Coronary artery (tissue), 2 donors: ENCODE measurements at places on chromosomes 1 and 21.

- DNase-seq: no peak
These were observed 67.7 kb downstream of the MPZL1 start for GRCh38 chr1:167789501-167789900.

GRCh38 chr1:57065442-57065841 lies 99.6 kb upstream of the C8B start:
- DNase-seq: no peak

- DNase-seq: no peak
These were observed 49.3 kb downstream of the STX6 start for GRCh38 chr1:180973369-180973768.

GRCh38 chr1:54806931-54807611 lies 5.9 kb upstream of the TTC22 start:
- peak; percentile 58 for DNase-seq

GRCh38 chr1:160437432-160438316 lies 37.3 kb downstream of the VANGL2 start:
- no peak for DNase-seq

- DNase-seq: no peak
These were observed 77.5 kb downstream of the MAST2 start for GRCh38 chr1:45880930-45881329.

GRCh38 chr1:198203434-198203833 lies 46.6 kb downstream of the NEK7 start:
- no peak for DNase-seq

DNA sequence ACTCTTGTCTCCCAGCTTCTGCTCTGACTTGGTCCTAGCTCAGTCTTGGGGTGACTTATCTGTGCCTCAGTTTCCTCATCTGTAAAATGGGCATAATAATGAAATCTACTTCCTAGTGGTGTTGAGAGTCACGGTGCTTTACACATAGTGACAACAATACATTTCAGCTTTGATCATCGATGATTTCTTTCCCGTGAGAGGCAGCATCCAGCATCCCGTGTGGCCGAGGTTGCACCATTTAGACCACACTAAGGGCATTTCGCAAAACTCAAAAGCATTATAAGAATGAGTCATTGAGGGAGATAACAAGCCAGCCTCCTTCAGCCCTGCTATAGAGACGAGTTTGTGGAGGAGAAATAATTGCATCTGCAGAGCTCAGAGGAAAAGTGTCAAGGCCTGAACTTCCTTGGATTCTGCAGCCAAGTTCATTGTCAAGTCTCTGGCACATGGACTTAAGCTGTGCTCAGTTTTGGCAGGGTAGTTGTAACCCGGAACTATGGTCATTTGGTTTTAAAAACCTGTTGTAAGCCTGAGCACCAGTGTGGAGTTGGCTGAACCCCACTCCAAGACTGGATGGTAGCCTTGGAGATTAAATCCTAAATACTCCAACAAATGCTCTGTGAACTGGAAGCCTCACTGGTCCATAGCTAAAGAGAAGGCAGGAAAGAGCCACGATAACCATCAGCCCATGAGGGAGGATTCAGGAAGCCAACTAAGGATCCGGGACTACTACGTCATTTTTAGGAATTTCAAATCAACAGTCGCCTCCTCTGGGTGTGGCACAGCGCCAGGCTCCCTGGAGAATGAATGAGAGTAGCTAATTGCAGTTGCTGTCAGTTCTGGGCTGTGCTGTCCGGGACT lies 64.2 kb downstream of the TCP10L start:
- peak; percentile 88 for DNase-seq

- no peak for DNase-seq
These were observed 26.6 kb downstream of the MATN1 start for GRCh38 chr1:30696831-30697230.

- DNase-seq: no peak
These were observed 548 bp upstream of the MFSD2A start for GRCh38 chr1:39954324-39954869.

DNA sequence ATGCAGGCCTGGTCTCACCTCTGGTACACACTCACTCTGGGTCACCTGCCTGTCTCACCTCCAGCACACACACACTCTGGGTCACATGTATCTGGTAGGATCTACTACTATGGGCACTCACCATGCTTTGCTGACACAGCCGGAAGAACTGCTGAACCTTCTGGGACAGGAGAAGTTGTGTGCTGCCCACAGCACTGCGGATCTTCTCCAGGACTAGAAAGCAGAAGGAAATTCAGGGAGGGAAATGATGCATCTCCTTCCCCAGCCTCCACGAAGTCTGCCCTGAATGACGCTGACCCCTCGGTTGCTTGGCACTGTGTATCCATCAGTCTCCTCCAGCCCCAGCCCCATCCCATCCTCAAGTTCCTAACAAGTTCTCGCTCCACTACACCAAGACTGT lies 7.9 kb upstream of the SMIM12 start:
- DNase-seq: no peak

- no peak for DNase-seq
These were observed 7.5 kb downstream of the MX2 start for GRCh38 chr21:41369105-41369919.

GRCh38 chr1:22344329-22344630 lies 107.4 kb upstream of the ZBTB40 start:
- DNase-seq: no peak

GRCh38 chr1:168187177-168187576 lies 8.4 kb downstream of the TIPRL start:
- no peak for DNase-seq

GRCh38 chr1:116537040-116537831 lies 33.6 kb downstream of the CD58 start:
- no peak for DNase-seq

- DNase-seq: no peak
These were observed 34.7 kb downstream of the SH3BP5L start for GRCh38 chr1:248791010-248791409.

GRCh38 chr21:43824333-43825241 lies 35.2 kb downstream of the RRP1 start:
- no peak for DNase-seq

DNA sequence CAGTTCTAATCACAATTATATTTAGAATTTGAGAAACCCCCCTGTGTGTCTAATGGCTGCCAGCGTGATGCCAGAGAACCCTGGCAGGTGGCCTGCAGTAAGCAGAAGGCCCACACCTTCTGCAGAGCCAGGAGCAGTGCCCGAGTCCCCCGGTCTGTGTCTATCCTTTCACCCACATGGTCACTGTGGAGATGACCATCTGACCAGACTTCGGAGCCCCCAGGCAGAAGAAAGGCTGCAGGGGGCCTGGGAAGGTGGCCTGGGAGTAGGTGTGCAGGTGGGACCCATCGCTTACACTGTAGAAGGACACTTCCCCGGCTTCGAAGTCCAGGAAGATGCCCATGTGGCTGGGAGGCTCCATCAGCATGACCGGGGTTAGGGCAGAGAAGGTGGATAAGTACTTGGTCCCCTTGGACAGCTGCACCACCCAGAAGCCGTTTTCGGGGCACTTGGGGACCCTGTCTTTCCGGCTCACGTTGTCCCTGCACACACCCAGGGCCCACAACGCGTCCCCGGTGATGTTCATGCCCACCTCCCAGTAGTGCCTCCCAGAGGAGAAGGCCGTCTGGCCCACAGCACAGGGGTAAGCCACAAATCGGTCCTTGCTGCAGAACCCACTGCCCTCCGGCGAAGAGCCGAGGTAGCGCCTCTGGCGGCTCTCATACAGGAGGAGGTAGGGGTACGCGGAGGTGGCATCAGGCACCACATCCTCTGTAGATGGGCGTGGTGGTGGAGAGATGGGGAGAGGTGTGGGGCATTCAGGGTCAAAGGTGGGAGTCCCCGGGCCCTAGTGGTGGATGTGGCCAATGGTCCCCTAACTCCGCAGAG lies 1.6 kb upstream of the TRIM11 start:
- peak; percentile 66 for DNase-seq

- no peak for DNase-seq
These were observed 5.3 kb upstream of the P3R3URF start for GRCh38 chr1:46181343-46182260.

DNA sequence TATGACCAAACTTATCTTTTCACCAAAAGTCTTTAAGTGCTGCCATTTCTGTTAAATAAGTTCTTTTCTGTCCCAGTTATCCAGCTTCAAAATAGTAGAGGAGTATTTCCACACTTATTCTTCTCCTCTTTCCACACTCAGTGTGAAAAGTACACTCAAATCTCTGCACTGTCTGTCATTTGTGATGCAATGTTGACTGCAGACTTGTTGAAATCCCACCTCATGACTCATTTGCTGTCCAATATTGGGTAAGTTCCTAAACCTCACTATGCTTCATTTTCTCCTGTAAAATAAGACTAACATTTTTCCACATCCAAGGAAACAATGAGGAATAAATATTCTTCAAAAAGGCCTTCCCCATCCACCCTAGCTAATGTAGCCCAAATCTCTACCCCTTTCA lies 17.5 kb downstream of the LRRIQ3 start:
- no peak for DNase-seq

DNA sequence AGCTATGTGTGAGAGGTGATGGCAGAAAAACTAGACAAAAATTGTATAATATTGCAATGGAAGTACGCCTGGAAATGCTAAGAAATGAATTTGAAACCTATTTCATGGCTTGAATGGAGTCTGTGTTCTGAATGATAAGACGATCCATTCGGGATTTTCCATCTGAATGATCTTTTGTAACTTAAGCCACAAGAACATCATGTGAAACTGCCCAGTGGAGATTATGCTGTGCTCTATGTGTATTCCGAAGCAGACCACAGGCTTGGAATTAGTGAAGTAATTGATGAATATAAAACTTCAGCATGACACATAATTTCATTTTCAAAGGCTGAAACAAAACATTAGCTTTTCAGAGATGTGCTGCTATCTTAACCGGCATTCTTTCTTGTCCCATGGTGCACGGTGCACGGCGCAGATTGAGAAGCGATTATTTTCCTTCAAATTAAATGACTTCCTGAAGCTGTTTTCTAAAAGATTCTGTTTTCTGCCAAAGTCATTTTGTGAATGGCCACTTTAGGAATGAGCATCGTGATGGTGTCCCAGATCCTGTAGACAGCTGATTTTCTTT lies 652.9 kb downstream of the PLA2G4A start:
- no peak for DNase-seq

DNA sequence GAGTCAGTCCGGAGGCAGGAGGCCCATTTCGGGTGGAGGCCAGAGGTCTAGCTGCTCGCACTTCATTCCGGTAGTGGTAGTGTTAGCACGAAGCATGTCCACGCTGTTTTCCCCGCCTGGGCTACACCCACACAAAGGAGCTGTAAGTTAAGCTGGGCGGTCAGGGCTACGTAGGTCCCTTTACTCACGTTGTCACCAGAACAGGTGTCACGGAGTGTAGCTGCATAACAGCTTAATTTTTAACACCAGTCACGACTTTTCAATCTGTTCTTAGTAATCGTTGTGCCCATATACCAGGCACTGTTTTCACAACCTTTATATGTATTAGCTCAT lies 15.6 kb downstream of the HLX start:
- DNase-seq: no peak

GRCh38 chr1:4253935-4254334 lies 353.9 kb upstream of the C1orf174 start:
- DNase-seq: no peak

GRCh38 chr21:31142600-31142999 lies 104.3 kb upstream of the KRTAP19-8 start:
- no peak for DNase-seq

DNA sequence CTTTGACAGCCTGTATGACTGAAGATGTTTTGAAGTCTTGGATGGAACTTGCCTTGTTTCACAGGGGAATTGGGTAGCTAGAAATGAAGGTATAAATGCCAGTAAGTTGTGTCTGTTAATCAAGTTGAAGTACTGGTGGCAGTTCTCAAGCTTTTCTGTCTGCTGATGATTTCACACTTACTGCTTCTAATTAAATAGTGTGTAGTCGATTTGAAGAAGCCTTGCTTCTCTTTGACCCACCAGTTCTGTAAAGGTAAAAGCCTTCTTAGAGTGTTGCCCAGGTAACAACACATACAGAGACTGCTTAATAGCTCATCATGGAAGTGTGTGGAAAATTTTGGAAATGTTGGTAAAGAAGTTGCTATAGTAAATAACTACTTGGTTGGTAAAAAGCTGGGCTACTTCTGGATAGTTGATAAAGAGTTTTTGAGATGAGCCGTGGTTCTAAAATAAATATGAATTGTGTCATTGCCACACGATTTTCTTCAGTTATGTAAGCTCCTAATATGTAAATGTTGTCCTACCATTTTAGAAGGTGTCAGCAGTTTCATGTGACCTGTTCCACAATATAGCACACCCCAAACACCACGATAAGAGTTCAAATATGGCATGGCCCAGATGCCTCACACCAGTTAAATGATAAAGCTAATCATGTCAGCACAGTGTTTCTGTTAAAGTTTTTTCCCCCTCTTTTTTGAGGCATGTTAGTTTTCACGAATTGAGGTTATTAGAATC lies 7.4 kb downstream of the RABGAP1L start:
- no peak for DNase-seq

- DNase-seq: no peak
These were observed 9.9 kb downstream of the PRKCZ start for GRCh38 chr1:2060072-2060471.

DNA sequence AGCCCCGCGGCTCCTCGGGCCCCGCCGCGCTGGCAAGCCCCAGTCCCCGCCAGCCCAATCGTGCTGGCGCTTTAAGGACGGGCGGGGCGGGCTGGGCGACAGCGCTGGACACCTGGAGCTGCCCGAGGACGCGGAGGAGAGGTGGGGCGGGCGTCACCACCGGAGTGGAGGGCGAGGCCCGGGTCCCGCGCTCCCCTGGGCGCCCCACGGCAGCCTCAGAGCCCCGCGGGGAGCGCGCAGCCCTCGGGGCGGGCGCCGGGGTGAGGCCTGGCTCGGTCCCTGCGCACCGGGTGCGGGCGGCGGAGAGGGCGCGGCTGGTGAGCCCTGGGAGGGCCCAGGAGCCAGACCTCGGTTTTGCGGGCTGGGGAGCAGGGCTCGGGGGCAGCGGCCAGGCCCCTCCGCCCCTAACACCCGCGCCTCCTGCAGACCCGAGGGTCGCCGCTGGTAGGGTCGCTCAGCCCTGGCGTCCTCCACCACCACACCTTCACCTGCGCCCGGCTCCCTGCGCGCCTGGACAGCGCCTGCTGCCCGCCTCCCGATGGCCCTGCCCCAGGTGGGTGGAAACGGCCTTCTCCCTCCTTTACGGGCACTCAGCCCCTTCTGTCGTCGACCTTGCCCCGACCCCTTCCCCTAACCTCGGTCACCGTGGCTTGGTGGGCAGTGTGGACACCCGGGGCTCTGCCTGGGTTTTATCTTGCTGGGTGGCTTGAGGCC lies at the start of gene TMEM61:
TSS of gene TMEM61 (plus strand) at position 101 of the 714 bp plus-strand sequence. CDS start at position 539, 438 bp downstream.
- peak; percentile 64 for DNase-seq

DNA sequence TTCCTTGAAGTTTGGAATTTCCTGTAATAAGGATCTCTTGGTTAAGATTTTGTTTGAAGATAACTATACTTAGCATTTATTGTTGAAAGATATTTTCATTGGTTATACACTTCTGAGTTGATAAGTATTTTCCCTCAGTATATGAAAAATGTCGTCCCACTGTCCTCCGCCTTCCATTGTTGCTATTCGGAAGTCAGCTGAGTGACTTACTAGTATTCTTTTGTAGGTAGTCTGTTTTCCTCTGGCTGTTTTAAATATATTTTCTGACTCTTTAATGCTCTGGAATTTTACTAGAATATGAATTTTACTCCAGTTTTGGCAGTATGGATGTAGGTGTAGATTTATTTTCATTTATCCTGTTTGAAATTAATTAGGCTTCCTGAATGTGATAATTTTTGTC lies 498.7 kb upstream of the NFIA start:
- DNase-seq: no peak

GRCh38 chr1:107491582-107491981 lies 350.7 kb downstream of the NTNG1 start:
- DNase-seq: no peak

GRCh38 chr1:29124366-29125236 lies 898 bp upstream of the TMEM200B start:
- peak; percentile 93 for DNase-seq
